Activated CD8-positive, alpha-beta T cell treated with anti-CD3 and anti-CD28 coated beads, Interleukin-2, amount 10 ng/mL, durations not matched to agents 7 days and 5 days (primary cell): ENCODE measurements at places on chromosomes 2 and 18.

DNA sequence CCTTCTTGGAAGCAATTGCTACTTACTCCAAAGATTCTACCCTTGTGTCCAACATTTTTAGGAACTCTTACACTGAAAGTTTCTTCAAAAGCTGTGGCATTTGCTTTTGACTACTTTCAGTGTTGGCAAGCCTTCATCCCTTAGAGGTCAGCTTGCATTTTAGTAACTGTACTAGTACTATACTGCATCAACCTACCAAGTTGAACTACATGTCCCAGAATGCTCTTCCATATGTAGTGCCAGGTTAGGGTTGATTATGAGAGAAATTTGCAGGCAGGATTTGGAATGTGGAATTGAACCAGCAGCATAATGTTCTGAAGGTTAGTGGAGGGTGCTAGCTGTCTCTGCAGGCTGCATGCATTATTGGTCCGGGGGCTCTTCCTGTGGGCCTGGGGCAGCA lies 218.3 kb upstream of the FBXO11 start:
- no peak for DNase-seq

- no peak for DNase-seq
Observed at GRCh38 chr2:161825429-161825828, 201.2 kb downstream of the SLC4A10 start.

- DNase-seq = no peak
Observed at GRCh38 chr2:65165558-65165957, 35.7 kb upstream of the RAB1A start.

GRCh38 chr18:54388203-54389142 lies 30.8 kb downstream of the C18orf54 start:
- peak; percentile 61 for DNase-seq

- DNase-seq = no peak
Observed at GRCh38 chr2:234289834-234290590, 206.9 kb downstream of the ARL4C start.

- DNase-seq = no peak
Observed at GRCh38 chr2:39433586-39434195, 3.4 kb downstream of the MAP4K3 start.

GRCh38 chr2:96253006-96253405 lies 12.8 kb downstream of the TMEM127 start:
- no peak for DNase-seq

DNA sequence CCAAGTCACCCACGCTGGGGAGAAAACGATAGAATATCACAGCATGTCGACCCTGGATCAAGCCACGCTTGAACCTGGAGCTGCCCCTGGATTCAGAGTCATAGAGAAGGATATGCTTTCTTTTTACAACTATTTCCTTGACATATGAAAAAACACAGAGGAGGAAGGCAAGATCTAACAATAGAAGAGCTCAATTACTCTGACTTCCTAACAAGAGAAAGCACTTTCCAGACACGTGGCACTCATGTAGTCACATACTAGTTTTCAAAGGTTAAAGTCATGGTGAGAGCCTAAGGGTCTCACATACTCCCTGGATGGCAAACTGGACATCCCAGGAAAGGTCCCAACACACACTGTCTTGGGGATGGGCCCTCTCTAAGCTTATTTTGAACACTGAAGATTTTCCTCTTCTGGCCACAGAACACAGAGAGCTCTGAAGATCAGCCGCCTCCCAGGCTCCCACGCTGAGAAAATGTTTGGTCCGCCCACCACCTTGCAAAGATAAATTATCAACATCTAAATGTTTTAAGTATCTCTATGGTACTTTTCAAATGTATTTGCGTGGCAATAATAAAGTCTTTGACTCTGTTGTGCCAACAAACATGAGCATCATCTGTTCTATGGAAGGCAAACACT lies 4.9 kb downstream of the PXDN start:
- no peak for DNase-seq

DNA sequence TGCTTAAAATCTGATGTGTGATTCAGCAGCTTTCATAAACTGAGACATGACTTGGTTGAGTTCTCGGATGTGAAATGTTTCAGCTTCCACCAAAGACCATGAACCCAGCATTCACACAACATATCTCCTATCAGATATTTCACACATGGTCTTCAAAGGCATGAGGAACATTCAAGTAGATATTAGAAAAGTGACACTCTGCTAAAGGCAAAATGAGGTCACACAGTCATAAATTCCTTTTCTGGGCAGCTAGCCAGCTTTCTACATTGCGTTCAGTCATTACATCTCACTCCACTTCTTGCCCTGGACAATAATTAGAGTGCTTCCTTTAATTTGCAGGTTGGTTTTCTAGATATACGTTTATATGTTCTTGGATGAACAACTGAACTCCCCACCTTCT lies 96.7 kb downstream of the GAREM1 start:
- no peak for DNase-seq

GRCh38 chr2:33267756-33268155 lies 208.7 kb upstream of the RASGRP3 start:
- no peak for DNase-seq

DNA sequence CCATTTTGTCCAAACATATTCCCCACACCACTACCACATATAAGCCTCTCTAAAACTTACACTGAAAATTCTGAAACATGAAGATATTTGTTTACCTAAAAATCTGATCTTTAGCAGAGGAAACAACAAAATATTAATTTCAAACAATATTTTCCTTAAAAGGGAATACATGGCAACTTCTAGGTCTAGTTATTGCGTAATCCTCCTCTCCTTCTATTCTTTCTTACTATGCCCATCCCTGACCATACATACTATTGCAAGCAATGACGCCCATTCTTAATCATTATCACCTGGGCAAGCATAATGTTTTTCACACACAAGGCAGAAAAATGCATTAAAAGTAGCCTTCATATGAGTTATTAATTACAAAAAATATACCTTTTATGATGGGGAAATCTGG lies 372.6 kb downstream of the ZEB2 start:
- no peak for DNase-seq

DNA sequence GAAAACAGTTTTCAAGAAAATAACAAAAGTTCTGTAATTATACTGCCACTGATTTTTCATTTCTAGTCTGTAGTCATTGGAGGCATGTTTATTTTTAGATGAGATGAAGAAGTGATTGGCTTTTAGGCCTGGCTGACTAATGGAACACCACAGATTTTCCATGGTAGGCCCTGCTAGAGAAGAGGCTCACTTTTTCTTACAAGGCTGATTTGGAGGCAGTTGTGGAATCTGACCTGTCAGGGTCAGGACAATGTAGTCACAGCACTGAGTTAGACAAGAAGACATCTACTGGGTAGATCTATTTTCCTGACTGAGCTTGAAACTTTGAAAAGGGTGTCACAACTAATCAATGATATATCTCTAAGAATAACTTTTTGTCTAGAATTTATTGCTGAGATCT lies 43.9 kb downstream of the KDM3A start:
- DNase-seq = no peak

DNA sequence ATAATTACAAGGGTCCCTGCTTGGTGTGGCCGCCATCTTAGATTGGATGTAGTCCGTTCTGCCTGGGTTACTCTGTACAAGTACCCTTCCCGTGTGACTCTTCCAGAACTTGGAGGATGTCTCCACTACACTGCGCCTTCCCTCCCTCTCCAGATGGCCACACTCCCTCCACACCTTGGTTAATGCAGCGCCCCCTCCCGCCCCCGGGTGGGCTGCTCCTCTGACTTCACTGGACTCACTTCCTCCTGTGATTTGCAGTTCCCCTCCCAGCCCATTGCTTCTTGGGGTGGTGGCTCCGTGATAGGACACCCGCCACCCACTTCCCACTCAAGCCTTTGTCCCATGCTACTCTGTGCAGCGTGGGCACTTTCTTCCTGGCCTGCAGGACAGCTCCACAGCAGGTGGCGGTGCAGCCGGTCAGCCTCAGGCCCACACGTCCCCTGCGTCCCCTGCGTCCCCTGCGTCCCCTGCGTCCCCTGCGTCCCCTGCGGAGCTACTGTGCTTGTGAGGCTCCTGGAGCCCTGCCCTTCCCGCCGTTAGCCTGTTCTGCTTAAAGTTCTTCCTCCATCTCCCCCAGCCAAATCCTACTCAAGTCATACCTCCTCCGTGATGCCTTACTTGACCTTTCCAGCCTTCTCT lies 130.5 kb upstream of the SIX3 start:
- no peak for DNase-seq

GRCh38 chr2:179811042-179811441 lies 50.4 kb downstream of the ZNF385B start:
- no peak for DNase-seq

DNA sequence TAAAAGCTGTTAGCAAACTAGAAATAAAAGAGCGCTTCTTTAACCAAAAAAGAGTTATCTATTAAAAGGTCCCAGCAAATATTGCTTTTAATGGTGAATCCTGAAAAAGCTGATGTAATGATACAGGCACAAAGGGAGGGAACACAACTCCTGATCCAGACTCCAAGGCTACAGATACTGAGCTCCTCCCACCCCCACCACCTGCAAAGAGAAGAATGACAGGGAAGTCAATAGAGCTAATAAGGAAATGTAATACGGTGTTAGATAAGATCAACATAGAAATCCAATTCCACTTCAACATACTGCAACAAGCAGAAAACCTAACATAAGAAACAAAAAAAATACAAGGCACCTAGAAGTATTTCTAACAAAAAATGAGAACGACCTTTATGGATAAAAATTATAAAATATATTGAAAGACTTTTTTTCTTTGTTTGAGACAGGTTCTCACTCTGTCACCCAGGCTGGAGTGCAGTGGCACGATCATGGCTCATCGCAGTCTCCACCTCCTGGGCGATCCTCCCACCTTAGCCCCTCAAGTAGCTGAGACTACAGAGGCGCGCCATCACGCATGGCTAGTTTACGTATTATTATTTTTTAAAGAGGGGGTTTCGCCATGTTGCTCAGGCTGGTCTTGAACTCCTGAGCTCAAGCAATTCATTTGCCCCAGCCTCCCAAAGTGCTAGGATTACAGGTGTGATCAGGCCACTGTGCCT lies 192.2 kb downstream of the HDAC4 start:
- DNase-seq = no peak

DNA sequence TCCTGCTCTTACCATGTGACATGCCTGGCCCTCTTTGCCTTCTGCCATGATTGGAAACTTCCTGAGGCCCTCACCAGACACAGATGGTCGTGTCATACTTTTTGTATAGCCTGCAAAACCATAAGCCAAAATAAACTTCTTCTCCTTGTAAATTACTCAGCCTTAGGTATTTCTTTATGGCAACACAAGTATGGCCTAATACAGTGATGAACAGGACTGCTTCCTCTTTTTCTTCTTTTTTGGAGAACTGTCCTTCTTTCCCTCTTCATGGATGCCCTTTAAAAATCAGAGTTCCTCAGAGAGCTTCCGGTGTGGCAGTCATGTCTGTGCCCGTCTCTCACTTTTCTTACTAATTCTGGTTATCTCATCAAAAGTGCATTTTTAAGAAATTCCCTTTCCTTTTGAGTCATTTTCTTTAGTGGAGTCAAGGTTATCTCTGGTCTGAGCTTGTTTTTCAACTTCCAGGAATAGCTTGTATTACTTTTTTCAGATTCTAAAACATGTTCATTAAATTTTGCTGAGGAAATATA lies 9.2 kb upstream of the IL1A start:
- no peak for DNase-seq

- no peak for DNase-seq
Observed at GRCh38 chr2:130749641-130750040, 5.7 kb upstream of the AMER3 start.

DNA sequence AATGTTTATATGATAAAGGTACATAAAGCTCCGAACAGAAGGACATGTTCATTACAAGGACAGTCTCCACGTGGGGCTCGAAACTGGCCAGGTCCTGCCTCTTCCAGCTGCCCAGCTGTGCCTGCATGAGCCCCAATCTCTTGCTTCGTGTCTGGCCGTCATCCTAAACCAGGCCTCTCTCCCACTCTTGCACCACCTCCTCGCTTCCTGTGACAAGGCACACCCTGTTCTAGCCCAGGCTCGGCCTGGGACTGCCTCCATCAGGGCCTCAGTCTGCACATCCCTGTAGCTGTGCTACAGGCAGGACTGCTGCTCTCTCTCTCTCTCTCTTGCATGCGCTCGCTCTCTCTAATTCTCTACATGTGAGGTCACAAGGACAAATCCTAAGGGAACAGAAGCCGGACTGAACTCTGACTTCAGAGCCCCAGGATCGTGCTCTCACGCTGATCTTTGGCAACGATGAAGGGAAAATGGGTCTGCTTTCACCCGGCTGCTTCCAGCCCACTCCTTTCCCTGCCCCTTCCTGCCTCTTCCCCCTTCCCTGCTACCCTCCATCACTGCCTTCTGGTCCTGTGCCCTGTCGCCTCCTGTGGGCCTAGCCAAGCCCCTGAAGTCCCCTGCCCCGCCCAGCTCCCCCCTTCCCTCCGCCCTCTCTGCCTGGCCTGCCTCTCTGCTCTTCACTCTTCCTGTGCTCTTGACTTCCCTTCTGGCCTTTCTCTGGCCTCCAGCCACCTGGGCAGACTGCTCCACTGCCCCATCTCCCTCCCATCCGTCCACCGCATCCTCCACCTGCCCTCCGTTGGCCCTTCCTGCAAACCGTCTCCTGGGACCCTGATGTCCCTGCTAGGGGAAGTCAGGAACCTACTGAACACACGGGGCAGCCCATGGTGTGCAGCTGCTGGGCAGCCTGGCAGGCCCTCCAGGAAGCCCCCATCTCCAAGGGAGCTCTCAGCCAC lies 7.8 kb upstream of the GPR55 start:
- no peak for DNase-seq

GRCh38 chr2:24317491-24317920 lies 42.8 kb downstream of the ITSN2 start:
- DNase-seq = no peak

DNA sequence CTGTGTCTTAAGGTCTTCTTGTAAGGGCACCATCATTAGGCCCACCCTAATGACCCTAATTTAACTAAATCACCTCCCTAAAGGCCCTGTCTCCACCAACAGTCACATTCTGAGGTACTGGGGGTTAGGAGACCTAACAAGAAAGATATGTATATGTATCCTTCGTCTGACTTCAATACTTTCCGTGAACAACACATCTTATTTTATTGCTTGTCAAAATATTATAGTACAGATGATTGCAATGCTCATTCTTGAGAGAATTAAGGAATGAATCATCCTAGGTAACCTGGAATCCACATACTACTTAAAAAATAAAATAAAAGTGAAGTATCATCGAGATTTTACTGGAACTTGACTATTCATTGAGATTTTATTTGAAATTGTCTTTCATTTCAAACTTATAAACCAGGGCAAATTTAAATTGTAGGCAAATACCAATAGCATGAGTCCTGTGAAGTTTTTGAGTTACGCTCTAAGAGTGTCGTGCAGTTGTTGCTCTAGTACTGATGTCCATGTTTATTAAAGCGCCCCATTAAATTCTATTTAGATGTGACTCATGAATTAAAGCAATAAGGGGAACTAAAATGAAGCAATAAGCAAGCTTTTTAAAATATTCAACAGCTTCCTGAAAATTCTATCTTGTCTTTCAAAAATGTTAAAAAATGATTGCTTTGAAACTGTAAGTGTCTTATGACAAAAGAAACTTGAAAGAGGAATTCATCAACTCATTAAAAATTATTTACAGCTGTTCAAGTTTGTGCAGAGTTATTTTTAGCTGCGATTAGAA lies 40.0 kb downstream of the CCDC102B start:
- no peak for DNase-seq

- DNase-seq = no peak
Observed at GRCh38 chr2:113967272-113967671, 77.4 kb downstream of the ACTR3 start.

GRCh38 chr18:51458861-51459260 lies 261.4 kb upstream of the MEX3C start:
- no peak for DNase-seq
